Stimulated activated CD8-positive, alpha-beta memory T cell treated with anti-CD3 and anti-CD28 coated beads, Interleukin-4, amount 100 ng/mL, for 1 hour (primary cell): ENCODE measurements at places on chromosomes 7 and 10.
A peak's percentile ranks its signal among the peaks of the same experiment; 100 is the strongest.

DNA sequence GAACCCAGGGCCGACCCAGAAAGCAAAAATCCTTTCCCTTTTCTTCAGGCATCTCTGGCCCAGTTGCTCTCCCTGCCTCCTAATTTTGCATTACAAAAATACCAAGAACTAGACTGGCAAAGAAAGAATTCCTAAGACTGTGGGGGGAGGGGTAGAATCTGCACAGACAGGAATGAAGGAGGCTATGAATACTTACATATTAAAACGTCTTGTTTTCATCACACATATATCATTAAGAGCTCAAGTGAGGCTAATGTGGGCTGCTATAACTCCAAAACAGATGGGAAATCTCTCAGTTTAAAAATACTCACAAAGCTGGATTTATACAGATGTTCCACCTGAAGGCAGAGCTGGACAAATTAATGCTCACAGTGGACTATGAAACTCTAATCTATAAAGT lies 29.2 kb upstream of the MKX start:
- DNase-seq: no peak

DNA sequence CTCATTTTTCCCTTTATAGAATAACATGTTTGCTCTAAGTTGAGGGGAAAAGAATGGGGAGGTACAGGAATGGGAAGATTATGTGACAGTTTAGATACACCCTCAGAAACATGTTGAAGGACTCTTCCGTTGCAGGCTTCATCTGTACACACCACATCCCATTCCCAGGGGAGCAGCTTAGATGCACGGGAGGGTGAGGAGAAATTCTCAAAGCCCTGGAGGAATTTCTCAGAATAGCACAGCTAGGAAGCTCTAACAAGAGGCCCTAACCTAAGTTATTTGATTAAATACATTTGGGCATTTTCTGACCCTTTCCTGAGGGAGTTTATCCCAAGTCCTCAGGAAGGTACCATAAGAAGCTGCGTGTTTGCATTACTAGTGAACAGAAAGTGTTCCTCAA lies 660.2 kb upstream of the IGFBP3 start:
- DNase-seq: no peak

DNA sequence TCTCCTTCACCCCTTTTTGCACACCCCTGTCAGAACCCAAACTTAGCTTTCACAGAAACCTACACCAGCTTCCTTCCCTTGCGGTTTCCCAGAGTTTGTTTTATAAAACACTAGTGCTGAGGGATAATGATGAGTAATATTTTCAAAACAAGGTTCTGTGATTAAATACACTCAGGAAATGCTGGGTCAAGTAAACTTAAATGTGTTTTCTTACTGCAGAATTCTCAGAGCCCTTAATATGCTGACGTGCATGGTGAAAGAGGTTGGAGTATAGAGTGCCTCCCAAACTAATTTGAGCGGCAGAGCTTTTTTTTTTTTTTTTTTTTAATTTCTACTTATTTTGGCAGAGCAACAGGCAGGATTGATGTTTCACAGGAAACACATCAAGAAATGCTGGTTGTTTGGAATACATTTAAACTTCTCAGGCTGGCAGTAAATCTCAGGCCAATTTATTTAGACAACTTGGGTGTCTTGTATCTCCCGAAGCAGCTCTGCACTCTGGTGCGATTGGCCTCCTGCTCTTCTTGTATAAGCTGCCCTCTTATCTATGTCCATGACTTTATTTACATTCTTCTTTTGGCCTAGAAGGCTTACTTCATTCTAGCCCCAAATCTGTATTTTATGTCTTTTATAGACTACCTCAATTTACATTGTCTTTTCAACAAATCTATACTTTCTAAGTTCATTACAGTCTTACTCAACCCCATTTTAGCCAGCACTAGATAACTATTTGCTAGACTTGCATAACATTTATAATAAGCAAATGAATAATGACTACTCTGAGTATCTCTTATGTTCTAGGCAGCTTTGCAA lies 165.4 kb downstream of the BMPER start:
- no peak for DNase-seq

DNA sequence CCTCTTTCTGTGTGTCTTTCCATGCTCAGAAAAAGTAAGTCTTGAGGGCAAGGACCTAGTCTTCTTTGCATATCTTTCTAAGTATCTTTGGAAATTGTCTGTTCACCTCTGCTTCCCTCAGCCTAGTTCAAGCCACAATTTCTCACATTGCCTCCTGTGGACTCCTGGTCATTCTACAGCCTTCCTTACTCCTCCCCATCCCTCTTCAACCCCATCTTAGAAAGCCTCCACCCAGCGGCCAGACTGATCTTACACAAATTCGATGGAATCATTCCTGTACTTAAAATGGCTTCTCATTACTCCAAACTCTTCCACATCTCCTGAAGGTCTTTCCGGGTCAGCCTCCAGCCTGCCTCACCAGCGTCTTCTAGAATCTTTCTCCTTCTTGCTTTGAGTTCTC lies 24.1 kb upstream of the AGK start:
- DNase-seq: no peak

DNA sequence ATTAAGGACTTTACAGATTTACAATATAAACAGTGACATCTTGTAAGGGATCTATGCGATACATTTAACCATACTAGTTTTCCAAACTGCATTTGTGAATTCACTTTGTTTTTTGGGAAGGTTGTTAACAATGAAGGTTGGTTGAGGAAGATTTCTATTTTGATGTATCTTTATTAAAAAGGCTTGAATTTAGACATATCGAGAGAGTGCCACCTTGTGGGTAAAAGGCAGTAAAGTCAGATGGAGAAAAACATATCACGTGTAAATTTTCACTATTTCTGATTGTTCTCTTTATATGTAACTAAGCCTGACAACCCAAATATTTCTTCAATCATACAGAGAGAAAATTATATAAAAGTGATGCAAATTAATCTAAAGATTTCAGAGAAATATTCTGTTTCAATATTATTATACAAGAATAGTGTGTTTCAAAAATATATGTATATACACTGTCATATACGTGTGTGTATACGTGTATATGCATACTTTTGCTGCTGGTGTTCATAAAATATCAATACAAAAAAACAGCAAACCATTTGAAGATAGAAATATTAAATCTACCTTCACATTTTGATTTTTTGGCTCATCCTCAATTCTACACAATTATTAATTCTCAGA lies 988.6 kb downstream of the SORCS1 start:
- no peak for DNase-seq

DNA sequence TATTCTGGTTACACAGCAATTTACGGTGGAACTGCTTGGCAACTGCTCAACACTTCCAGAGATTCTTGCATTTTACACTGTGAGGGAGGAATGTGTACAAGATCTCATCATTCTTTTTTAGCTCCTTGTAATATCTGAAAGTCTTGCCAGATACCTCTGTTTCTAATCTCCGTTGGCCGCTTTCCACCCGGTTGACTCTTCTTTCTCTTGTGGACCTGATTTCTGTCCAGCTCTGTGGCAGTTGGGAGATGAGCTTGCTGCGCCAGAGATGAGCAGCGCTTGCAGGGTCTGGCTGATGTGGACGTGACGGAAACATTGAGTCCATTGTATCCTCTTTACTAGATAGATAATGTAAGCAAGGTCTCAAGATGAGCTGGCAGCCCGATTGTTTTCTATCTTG lies 27.6 kb downstream of the SPAG6 start:
- no peak for DNase-seq

DNA sequence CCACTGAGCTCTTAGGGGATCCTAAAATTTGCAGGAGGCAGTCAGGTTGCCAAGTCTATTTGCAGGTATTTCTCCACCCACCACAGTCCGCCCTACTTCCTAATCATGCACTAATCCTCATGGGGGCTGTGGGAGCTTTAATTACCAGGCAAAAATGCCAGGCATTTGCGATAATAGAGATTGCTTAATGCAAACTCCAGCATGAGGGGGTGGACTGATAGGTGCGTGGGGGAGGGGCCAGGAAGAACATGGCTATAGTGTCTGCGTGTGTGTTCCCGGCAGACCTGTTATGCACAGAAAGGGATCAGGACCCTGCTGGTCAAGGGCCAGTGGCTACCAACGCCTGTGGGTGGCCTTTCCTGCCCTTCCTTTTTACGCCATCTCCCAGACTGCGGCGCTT lies 15.6 kb upstream of the AQP1 start:
- DNase-seq: no peak

GRCh38 chr7:117045927-117046710 lies 92.8 kb downstream of the ST7 start:
- no peak for DNase-seq

GRCh38 chr10:100687143-100688003 lies 58.0 kb upstream of the PAX2 start:
- DNase-seq: no peak

DNA sequence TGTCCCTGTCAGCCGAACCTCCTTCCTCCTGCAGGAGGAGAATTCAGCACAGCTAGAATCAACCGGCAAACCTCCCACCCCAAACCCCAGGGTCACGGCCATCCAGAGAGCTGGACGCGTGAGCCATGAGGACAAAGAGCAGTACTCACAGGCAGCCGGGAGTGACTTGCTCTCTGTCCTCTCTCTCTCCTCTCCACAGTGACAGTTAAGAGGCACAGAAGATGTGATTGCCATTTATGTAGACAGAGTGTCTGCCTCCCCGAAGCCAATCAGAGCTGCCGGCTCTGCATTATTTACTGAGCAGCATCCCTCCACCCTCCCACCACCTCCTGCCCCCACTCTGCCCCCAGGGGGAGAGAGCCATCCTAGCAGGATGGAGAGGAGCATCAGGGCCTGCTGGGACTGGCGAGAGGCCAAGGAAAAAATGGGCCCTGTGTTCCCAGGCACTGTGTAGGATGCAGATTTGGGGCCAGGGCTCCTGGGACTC lies 4.3 kb downstream of the DDC start:
- no peak for DNase-seq

DNA sequence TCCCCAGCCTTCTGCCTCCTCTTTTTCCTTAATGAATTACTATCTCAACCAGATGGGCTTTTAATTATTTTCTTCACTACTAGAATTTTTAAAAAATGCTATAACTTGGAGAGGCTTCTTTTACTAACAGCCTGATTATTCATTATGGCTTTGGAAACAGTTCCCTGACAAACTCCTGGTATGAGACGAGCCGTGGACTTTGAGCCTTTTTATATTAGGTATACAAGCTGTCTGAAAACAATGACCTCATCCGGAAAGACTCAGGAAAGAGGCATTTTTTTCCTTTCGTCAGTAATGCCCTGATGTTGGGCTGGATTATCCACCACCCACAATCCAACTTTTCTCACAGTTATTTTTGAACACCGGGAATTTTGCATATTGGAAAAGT lies 26.7 kb upstream of the ABLIM1 start:
- no peak for DNase-seq

- no peak for DNase-seq
Measured at GRCh38 chr7:66247380-66248078, 42.4 kb downstream of the TPST1 start.

GRCh38 chr10:35236739-35237138 lies 99.6 kb upstream of the CCNY start:
- no peak for DNase-seq

- DNase-seq: no peak
Measured at GRCh38 chr10:6719561-6719960, 139.5 kb upstream of the PRKCQ start.

- DNase-seq: no peak
Measured at GRCh38 chr10:12271210-12271540, 75.2 kb downstream of the CDC123 start.

DNA sequence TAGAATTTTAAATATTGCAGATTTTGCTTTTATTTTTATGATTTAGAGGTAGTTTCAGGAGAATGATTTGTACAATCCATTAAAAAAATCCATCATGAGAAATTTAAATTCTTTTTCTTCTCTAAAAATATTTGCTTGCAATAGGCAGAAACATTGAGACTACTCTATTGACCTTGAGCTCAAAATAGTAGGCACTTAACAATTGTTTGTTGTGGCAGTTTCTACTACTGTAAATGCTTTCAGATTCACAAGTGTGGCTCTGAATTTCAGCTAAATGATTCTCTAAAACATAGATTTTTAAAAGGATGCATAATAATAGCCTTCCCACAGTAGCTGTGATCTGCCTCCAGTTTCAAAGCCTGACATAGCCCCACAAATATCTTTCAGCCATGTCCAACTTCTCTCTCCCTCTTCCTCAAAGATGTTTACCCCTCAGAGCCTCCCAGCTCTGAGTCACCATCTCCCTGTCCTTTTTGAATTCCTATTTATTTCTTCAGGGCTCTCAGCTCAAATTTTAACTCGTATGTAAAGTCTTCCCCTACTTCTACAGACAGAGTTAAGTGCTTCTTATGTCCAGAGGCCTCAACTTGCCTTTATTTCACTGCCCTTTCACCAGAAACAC lies 160.5 kb downstream of the AOAH start:
- DNase-seq: no peak

- no peak for DNase-seq
Measured at GRCh38 chr7:46145412-46145811, 224.3 kb upstream of the IGFBP3 start.

GRCh38 chr10:11178606-11179515 lies 161.2 kb downstream of the CELF2 start:
- peak; percentile 76 for DNase-seq

DNA sequence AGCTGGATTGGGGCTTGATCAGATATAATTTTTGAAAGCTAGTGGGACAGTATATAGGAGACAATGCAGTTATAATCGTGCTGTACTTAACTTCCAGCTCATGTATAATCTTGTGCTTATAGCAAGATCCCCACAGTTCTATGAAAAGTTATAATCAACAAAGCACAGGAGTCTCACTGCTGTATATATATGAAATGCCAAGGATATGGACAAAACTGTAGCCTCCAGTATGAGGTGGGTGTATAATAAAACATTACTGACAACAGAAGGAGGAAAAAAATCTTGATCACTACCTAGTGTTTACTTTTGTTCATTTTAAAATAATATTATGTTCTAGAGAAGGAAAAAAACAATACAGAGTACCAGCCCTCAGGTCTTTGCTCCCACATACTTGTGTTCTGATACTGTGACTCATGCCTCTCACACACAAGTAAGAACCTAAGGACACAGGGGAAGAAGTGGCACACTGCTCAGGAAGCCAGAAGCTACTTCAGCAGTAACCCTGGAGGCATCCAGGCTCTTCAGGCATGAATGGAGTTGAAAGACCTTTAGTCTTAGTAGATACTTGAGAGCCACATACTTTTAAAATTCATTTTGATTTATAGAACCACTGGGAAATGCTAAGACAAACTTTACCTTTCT lies 265.7 kb upstream of the IMMP2L start:
- no peak for DNase-seq

- DNase-seq: no peak
Measured at GRCh38 chr7:20412032-20412431, 81.3 kb downstream of the ITGB8 start.

DNA sequence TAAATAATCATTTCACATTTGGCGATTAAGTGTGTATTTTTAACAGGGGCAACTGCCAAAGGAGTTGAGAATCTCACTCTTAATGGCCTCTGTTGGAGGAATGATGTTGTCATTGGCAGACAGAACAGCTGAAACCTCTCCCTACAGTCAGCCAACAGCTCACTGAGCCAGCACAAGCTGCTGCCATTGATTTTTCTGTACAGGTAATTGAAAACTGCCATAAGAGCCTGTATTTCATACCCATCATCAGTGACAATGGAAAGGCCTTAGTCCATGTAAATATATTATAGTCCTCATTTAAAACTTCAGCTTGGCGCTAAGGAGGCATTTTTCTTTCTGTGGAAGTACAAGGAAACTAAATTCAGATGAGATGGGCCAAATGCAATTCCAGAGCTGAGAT lies 28.1 kb upstream of the PTN start:
- no peak for DNase-seq

GRCh38 chr7:80530136-80530535 lies 18.3 kb upstream of the GNAT3 start:
- DNase-seq: no peak

GRCh38 chr7:64888901-64889685 lies 14.0 kb upstream of the ZNF273 start:
- DNase-seq: no peak

GRCh38 chr10:47031901-47032465 lies 120.8 kb downstream of the PTPN20 start:
- no peak for DNase-seq
